Naive thymus-derived CD4-positive, alpha-beta T cell (primary cell): ENCODE measurements at places on chromosomes 16 and 17. TPM values are rescaled to one million over a fixed set of nuclear protein-coding genes. Genes with fewer than 3 reads are reported as not detected.

- H3K27ac ChIP-seq: no peak overlapping the region
- no peaks in the 10 kb centered on the region for H3K36me3 ChIP-seq
- H3K4me1 ChIP-seq: peaks cover 34% of the 10 kb centered on the region
These were observed 26.5 kb downstream of the STAT3 start for GRCh38 chr17:42361781-42362186.

DNA sequence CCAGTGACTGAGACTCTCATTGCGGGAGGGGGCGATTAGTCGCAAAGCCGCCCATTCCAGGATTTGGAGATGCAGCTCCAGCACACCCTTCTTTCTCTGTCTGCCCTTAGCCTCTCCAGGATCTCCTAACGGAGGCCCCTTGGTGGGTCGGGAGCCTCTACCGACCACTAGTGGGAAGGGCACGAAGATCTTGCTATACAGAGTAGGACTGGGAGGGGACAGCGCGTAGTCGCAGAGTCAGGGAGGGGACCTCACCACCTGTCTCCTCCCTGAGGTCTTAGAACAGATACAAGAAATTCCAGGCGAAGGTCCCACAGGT lies 588 bp upstream of the SMTNL2 start:
- no peaks in the 10 kb centered on the region for H3K27me3 ChIP-seq
- DNase-seq: no peak
- H3K4me3 ChIP-seq: no peak overlapping the region
- H3K36me3 ChIP-seq: no peaks in the 10 kb centered on the region
- no peaks in the 10 kb centered on the region for H3K4me1 ChIP-seq

DNA sequence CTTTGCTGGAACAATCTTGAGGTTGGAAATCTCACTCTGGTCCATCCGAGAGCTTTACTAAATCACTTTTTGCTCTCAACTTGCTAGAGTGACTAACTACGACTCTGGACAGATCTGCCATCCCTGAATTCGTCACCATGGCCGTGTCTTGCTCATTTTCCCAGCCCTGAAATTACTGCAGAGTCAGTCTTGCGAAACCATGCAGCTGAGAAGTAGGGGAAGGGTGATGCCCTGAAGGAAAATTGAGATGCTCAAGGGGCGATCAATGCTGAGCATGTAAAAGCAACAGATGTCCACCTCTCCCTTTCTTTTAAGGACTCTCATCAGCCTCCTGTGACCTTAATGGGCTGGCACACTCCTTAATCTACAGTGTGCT lies 18.8 kb downstream of the PCTP start:
- H3K36me3 ChIP-seq: no peaks in the 10 kb centered on the region
- H3K4me1 ChIP-seq: no peaks in the 10 kb centered on the region
- H3K27me3 ChIP-seq: no peaks in the 10 kb centered on the region
- no peak for DNase-seq
- H3K27ac ChIP-seq: no peak overlapping the region

- no peaks in the 10 kb centered on the region for H3K4me1 ChIP-seq
- no peaks in the 10 kb centered on the region for H3K36me3 ChIP-seq
These were observed 34.0 kb downstream of the NEUROD2 start for GRCh38 chr17:39573447-39574298.

GRCh38 chr16:87108941-87109340 lies 208.3 kb downstream of the C16orf95 start:
- H3K4me1 ChIP-seq: no peaks in the 10 kb centered on the region
- no peak overlapping the region for H3K27ac ChIP-seq
- H3K27me3 ChIP-seq: no peaks in the 10 kb centered on the region
- H3K4me3 ChIP-seq: no peak overlapping the region
- H3K36me3 ChIP-seq: no peaks in the 10 kb centered on the region

DNA sequence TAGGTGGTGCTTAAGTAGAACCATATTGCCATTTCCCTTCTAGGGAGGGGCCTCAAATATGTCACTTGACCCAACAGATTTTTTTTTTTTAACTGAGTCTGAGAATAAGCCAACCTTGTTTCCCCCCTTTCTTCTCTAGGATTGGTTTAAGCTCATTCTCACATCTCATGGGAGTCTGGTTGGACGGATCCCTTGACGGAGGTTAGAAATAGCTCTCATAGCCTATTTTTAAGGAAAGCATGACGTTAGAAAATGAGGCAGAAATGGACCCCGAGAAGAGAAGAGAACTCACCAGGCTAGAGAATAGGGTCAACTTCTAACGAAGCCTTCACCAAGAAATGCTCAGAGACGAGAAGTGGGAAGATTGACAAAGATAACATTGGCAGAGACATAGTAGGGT lies 95.1 kb upstream of the ZFHX3 start:
- no peak for DNase-seq
- no peak overlapping the region for H3K27ac ChIP-seq
- H3K4me3 ChIP-seq: no peak overlapping the region
- no peaks in the 10 kb centered on the region for H3K36me3 ChIP-seq
- no peaks in the 10 kb centered on the region for H3K27me3 ChIP-seq

- no peaks in the 10 kb centered on the region for H3K27me3 ChIP-seq
- DNase-seq: no peak
- H3K36me3 ChIP-seq: peaks cover 71% of the 10 kb centered on the region
- no peaks in the 10 kb centered on the region for H3K4me1 ChIP-seq
These were observed 9.6 kb upstream of the P2RX1 start for GRCh38 chr17:3925684-3926485.

- no peaks in the 10 kb centered on the region for H3K36me3 ChIP-seq
- H3K27ac ChIP-seq: no peak overlapping the region
- no peak overlapping the region for H3K4me3 ChIP-seq
- H3K27me3 ChIP-seq: no peaks in the 10 kb centered on the region
These were observed 387.3 kb upstream of the CDH11 start for GRCh38 chr16:65509172-65509571.

ATP2A3 gene
- total RNA-seq: 148 TPM

TBC1D3H gene
- not detected in 2 replicates for total RNA-seq
